Fibroblast of the aortic adventitia (primary cell): ENCODE measurements at places on chromosomes 1 and 21. TPM values are rescaled to one million over a fixed set of nuclear protein-coding genes. Genes with fewer than 3 reads are reported as not detected.

DNA sequence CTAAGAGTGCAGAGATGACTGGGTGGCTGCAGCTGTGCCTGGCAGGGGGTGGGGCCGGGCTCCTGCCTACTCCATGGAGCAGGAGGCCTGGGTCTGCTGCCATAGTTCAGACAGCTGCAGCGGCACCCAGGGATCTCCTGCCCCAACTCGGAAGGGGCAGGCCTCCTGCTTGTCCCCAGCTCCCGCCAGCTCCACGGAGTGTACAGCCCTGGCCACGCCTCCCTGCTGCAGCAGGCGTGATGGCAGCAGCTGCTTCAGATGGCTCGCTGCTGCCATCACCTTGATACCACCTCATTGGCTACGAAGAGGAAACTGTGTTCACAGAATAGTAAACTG lies 35.9 kb downstream of the ACTL8 start:
- no peak for DNase-seq

SLC9C2 gene
- total RNA-seq: not detected in 2 replicates

HSPB7 gene
- total RNA-seq: 8.9 TPM in 1 of 2 replicates, not detected in the other

- no peak for DNase-seq
Observed at GRCh38 chr1:205504311-205505075, at the start of gene CDK18. TSS of gene CDK18 (plus strand) at chr1:205504669. CDS start at chr1:205523168, 18,499 bp downstream.

- no peak for DNase-seq
Observed at GRCh38 chr1:218284377-218284916, 646 bp upstream of the RRP15 start.

MCOLN3 gene
- 0.90 and 2.3 TPM in 2 replicates for total RNA-seq

ICOSLG gene
- total RNA-seq: 0.09 TPM in 1 of 2 replicates, not detected in the other

DNA sequence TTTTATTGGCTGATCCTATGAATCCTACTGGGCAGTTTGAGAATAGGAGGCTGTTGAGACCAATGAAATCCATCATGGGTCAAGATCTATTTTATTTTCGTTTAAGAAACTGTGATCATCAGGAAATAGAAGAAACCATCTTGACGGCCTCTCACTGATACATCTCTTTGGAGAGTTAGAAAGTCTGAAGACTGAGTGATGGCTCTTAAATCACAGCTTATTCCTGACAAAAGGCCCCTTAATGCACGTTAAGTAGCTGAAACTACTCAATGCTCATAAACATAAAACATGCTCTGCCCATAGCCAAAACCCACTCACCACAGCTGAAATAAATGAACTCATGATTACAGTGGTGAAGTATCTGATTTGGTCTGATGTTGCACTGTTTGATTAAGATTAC lies 784.5 kb upstream of the NEGR1 start:
- no peak for DNase-seq

PLA2G2D gene
- total RNA-seq: not detected in 2 replicates

AMY1B gene
- total RNA-seq: not detected in 2 replicates

- DNase-seq: no peak
Observed at GRCh38 chr1:84635429-84635828, 54.8 kb downstream of the SSX2IP start.

- peak; percentile 53 for DNase-seq
Observed at GRCh38 chr1:234326497-234327366, 46.5 kb upstream of the COA6 start.

FGR gene
- total RNA-seq: 0.18 TPM in 1 of 2 replicates, not detected in the other

DNA sequence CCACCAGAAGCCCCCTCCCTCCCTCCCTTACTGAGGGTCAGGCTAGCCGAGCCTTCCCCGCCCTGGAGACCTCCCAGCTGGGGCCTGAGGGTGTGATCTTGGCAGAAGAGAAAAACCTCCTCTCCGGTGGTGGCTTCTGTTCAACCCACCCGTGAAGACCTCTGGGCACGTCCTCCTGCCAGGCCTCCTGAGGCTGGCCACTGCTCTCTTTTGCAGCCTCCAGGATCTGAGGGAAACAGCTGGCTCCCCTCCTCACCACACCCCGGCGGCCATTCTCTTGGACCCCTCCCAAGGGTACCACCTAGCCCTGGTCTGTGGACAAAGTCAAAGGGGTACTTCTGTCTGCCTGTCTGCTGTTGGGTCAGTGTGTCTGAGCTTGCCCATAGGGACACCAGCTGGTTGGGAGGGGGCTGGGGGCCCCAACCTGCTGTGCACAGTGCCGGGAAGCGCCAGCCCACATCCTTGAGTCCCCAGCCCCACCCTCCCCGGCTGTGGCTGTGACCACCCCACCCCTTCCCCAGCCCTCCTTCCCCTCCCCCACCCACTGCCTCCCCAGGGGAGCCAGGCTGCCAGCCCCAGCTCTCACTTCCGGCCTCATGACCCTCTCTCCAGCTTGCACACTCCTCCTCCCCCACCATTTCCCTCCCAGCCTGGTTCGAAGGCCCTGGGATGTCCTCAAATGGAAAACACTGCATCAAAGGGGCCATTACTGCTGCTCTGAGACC lies 48.1 kb downstream of the AHDC1 start:
- DNase-seq: peak; percentile 68

- peak; percentile 77 for DNase-seq
Observed at GRCh38 chr1:27598902-27599528, 4.9 kb downstream of the AHDC1 start.
